ENCODE measurements at places on chromosomes 5 and 9. TPM values are rescaled to one million over a fixed set of nuclear protein-coding genes. Genes with fewer than 3 reads are reported as not detected.

Gene TAL2
- not detected for polyA plus RNA-seq

Gene IARS1
- 222 TPM for polyA plus RNA-seq

Gene FRRS1L
- polyA plus RNA-seq, result 0.20 TPM

Gene GLDC
- 0.48 TPM for polyA plus RNA-seq

Gene FCN1
- polyA plus RNA-seq, result not detected

Gene CCDC192
- polyA plus RNA-seq, result 0.30 TPM

Gene SLC24A2
- polyA plus RNA-seq, result not detected

Gene CCDC187
- polyA plus RNA-seq, result not detected

Gene GABRA1
- polyA plus RNA-seq, result not detected

Gene FBN2
- 15.7 TPM for polyA plus RNA-seq

Gene SPATA31C1
- not detected for polyA plus RNA-seq

Gene ADGRD2
- not detected for polyA plus RNA-seq

Gene FOXD4
- polyA plus RNA-seq, result 0.09 TPM

Gene EFNA5
- polyA plus RNA-seq, result 0.64 TPM

Gene WWC1
- polyA plus RNA-seq, result 1.2 TPM

Gene TAF9
- 118 TPM for polyA plus RNA-seq

Gene GRM6
- polyA plus RNA-seq, result not detected

Gene SLC6A19
- polyA plus RNA-seq, result not detected

Gene EDIL3
- polyA plus RNA-seq, result 17.7 TPM

Gene CDK9
- 59.7 TPM for polyA plus RNA-seq

Gene RMRP
- not detected for polyA plus RNA-seq

Gene SPATA31E1
- polyA plus RNA-seq, result not detected

Gene CCDC152
- 5.7 TPM for polyA plus RNA-seq

Gene DMGDH
- polyA plus RNA-seq, result 2.8 TPM

Gene NIPAL4
- polyA plus RNA-seq, result not detected

Gene SHISAL2B
- not detected for polyA plus RNA-seq

Gene TNC
- 168 TPM for polyA plus RNA-seq

Gene SLC46A2
- not detected for polyA plus RNA-seq

Gene SPINK14
- not detected for polyA plus RNA-seq

Gene PPIP5K2
- 42.3 TPM for polyA plus RNA-seq

Gene DIPK1B
- 0.15 TPM for polyA plus RNA-seq

Gene ZNF608
- polyA plus RNA-seq, result 1.4 TPM

Gene CARTPT
- polyA plus RNA-seq, result not detected

Gene ZNF462
- 1.1 TPM for polyA plus RNA-seq

Gene TMEM8B
- polyA plus RNA-seq, result 4.0 TPM

Gene EPB41L4B
- 0.33 TPM for polyA plus RNA-seq

Gene CDC23
- polyA plus RNA-seq, result 32.5 TPM

Gene COL23A1
- polyA plus RNA-seq, result not detected

Gene TMED7
- 98.7 TPM for polyA plus RNA-seq

Gene ZDHHC11
- polyA plus RNA-seq, result 0.26 TPM

Gene CCL21
- polyA plus RNA-seq, result not detected

Gene IFNA2
- not detected for polyA plus RNA-seq

Gene FGF10
- polyA plus RNA-seq, result not detected

All from GM23248 (cell line).